Uterus (tissue), 4 donors: ENCODE measurements at places on chromosomes 3 and 15. TPM values are rescaled to one million over a fixed set of nuclear protein-coding genes. Genes with fewer than 3 reads are reported as not detected.

The C3orf70 gene
- total RNA-seq = 15.7 TPM

The SLCO2A1 gene
- 168 TPM for total RNA-seq

- no peak for DNase-seq
These were observed 39.9 kb downstream of the PPCDC start for GRCh38 chr15:75063338-75063737.

- DNase-seq = no peak
These were observed 61.8 kb downstream of the RUBCN start for GRCh38 chr3:197674741-197675562.

GRCh38 chr3:183554377-183554776 is 1.1 kb downstream of the KLHL6 start:
- DNase-seq = no peak

GRCh38 chr3:107574650-107575049 is 51.9 kb downstream of the BBX start:
- DNase-seq = no peak

DNA sequence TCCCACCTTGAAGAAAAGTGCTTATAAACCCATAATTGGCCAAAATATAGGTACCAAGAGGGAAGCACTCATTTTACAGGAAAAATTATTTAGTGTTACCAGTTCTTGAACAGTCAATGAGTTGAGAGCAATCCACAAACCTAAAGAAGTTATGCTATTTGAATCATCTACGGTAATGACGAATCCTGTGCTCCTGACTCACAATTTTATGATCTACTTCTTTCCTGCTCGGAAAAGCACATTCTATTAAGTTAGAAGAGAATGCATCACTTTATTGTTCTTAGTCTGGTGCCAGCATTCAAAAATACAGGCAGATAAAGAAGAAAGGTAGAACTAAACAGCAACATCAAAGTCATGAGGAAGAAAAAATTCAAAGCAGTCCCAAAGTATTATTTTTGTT is 33.2 kb downstream of the CHRM5 start:
- DNase-seq = no peak

- no peak for DNase-seq
These were observed 188.5 kb upstream of the PROK2 start for GRCh38 chr3:71973274-71974030.

DNA sequence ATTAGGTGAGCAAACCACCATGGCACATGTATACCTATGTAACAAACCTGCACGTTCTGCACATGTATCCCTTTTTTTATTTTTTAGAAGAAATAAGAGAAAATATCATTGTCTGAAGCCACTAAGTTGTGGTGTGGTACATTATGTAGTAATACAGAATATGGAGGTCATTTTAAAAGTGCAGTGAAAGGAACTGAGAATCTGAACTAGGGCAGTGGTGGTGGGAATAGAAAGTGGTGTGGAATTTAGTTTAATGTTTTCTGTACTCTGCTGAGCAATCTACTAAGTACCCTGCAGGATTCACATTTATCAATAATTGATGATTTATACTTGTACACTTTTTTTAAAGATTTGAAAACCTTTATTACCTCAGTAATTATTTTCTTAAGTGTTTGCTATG is 283.5 kb downstream of the CHL1 start:
- no peak for DNase-seq
